ENCODE measurements at places on chromosomes 2 and 18.

DNA sequence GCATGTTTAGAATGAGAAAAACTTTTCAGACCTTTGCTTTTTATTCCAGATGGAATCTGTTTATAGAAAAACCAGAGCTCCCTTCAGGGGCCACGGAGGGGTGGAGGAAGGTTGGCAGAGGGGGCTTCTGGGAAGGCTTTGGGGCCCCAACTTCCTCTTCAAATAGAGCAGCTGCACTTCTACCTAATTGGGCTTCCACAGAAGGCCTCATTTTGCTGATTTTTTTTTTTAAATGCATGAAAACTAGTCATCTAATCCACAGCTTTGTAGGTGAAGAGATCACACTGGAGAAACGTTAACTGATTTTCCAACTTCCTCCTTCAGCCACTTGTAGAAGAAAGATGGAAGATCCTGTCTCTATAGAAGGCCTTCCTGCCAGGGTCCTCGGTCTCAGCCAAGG is 181.8 kb downstream of the BCL11A start:
- DNase-seq: no peak

- DNase-seq: no peak
Measured at GRCh38 chr2:172101821-172102390, 794 bp downstream of the DLX2 start.

GRCh38 chr2:182541268-182541667 is 114.4 kb upstream of the PDE1A start:
- no peak for DNase-seq

DNA sequence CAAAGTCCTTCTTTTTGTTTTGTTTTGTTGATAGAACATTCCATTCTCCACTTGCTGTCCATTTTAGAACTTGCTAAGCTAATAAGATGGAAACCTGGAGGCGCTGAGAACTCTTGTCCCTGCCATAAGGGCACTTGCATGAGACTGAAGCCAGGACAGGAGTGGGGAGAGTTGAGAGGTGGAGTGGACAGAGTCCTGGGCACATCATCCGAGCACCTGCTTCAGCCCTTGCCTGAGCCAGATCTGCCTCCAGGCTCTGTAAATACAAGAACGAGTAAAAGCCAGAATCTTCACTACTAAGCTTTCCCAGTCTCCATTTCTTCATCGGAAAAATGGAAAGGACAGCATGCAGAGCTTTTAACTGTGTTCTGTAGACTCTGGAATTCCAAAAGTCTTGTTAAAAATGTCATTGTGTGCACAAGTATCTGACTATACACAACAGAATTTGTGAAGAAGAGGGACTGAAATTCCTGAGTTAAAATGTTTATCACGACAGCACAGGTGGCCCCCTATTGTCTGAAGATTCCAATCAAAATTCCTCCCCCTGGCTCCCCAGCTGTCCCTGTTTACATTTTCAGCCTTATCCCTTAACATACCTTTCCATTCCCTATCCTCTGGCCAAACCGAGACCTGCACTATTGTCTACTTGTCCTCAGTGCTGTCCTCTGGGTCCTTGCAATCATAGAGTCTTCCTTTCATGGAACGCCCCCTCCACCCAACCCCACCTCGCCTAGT is 498.2 kb upstream of the TNP1 start:
- DNase-seq: no peak

Measured in activated T-cell treated with anti-CD3 and anti-CD28 coated beads for 4 hours (primary cell).